ENCODE measurements at places on chromosomes 5 and 9.

- DNase-seq = no peak
Observed at GRCh38 chr5:170832241-170832640, 29.6 kb upstream of the RANBP17 start.

GRCh38 chr5:137141779-137142178, 357.3 kb downstream of the SPOCK1 start:
- DNase-seq = no peak

- DNase-seq = no peak
Observed at GRCh38 chr5:114363837-114364236, 2.0 kb downstream of the KCNN2 start.

DNA sequence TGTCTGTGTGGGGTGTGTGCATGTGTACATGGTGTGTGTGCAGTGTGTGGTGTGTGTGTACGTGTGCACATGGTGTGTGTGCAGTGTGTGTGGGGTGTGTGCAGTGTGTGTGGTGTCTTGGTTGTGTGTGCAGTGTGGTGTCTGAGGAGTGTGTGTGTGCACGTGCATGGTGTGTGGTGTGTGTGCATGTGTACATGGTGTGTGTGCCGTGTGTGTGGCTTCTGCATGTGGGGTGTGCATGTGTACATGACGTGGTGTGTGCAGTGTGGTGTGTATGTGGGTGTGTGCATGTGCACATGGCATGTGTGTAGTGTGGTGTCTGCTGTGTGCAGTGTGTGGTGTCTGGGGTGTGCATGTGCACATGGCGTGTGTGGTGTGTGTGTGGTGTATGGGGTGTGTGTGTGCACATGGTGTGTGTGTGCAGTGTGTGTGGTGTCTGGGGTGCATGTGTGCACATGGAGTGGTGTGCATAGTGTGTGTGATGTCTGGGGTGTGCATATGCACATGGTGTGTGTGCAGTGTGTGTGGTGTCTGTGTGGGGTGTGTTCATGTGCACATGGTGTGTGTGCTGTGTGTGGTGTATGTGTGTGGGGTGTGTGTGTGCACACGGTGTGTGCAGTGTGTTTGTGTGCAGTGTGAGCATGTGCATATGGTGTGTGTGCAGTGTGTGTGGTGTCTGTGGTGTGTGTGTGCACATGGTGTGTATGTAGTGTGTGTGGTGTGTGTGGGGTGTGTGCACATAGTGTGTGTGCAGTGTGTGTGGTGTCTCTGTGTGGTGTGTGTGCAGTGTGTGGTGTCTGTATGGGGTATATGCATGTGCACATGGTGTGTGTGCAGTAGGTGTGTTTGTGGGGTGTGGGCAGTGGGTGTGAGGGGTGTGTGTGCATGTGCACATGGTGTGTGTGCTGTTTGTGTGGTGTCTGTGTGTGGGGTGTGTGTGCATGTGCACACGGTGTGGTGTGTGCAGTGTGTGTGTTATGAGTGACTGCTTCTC, 40.6 kb upstream of the ZNG1F start:
- DNase-seq = no peak

DNA sequence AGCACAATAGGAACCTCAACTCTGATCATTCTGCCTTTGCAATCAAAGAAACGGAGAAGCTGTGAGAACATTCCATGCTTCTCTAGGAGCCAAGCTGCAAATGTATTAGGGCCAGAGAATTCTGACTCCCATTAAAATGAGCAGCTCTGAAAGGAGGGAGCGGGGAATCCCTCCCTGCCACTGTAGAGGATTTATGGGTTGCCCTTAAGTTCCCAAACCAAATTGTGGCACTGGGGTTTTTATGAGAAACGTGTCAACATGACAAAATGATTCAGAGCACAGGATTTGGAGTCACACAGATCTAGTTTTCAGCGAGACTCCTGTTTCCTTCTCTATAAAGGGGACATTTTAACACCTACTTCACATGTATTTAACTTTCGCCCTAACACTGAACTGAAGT, 1.8 kb downstream of the IL6ST start:
- no peak for DNase-seq

GRCh38 chr5:2738156-2738699, 13.2 kb downstream of the IRX2 start:
- no peak for DNase-seq

- no peak for DNase-seq
Observed at GRCh38 chr9:29069376-29069775, 1496.1 kb upstream of the C9orf72 start.

- no peak for DNase-seq
Observed at GRCh38 chr5:127935398-127935797, 148.2 kb upstream of the SLC12A2 start.

- no peak for DNase-seq
Observed at GRCh38 chr9:105168870-105169319, 75.6 kb upstream of the SLC44A1 start.

DNA sequence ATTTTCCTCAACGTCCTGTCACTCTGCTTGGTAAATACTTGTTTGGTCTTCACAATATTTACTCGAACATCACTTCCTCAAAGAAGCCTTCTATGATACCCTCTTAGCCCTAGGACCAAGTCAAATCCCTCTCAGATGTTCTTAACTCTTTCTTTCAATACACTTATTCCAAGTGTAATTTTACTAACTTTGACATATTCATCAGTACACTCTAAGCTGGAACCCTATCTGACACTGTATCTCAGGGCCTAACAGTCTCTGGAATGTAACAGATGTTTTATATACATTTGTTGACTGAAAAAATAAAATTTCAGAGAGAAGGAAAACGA, 19.6 kb downstream of the SIL1 start:
- no peak for DNase-seq

All from stimulated activated CD8-positive, alpha-beta memory T cell treated with anti-CD3 and anti-CD28 coated beads, Interleukin-2, amount 100 ng/mL, for 1 hour (primary cell).